ENCODE measurements at places on chromosomes 4 and X.

DNA sequence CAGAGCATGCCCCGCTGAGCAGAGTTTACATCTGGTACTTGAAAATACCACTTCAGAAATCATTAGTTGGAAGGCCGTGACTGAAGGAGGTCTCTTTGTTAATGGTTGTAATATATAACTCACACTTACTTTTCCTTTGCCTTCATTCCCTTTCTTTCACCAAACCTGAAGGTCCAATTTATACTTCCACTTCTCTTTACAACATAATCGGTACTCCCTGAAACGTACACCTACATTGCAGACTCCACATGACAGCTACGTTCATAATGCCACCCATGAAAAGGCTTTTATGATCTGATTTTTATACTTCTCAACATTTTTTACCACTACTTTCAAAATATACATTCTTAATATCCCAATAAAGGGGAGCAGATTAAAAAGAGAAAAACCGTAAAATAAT is 298.7 kb downstream of the C4orf33 start:
- no peak for DNase-seq

DNA sequence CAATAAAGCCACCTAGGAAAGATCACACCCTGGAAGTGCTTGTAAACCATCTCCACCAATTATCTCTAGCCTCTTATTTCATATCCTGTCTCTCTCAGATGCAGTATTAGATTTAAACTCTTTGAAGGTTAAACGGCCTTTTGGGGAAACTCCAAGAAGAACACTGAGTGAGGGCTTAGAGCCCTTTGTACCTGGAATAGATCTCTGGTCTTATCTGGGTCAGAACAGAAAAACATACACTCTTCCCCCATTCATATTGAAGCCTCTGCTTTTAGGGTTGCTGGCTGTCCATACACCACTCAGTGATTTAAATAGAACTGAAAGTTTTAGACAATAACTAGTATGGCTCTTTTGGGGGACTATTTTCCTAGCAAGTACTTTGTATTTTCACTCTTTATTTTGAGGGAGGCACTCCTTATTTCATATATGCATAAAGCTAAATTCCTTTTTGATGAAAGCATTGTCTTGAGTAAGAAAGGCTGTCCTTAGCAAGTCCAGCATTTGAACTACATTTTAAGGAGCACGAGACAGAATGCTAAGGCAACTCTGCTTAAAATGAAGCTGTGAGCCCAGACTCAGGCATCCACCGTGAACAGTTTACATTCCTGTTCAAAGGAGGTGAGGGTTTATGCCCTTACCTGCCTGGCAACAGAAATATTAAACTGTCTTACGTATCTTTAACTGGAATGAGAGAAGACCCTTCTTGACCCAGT is 17.4 kb downstream of the YY2 start:
- DNase-seq = no peak

- no peak for DNase-seq
Observed at GRCh38 chr4:10403633-10404445, 53.4 kb downstream of the ZNF518B start.

DNA sequence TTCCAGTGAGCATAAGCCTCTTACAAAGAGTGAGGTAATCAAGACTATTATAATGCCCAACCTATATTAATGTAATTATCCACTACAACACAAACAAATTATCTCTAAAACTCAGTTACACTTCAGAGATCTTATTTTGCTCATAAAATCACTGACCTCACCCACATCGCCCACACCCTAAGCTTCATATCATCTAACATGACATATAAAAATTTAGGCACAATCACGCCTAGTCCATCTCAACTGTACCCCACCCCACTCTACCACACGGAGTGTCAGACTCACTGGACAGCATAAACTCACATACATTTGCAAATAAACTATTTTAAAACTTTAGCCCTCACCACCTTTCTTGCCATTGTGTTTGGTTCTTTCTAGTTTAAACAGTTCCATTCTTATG is 252.4 kb downstream of the PCDH7 start:
- no peak for DNase-seq

GRCh38 chr4:165620913-165621312 is 242.1 kb downstream of the CPE start:
- no peak for DNase-seq

DNA sequence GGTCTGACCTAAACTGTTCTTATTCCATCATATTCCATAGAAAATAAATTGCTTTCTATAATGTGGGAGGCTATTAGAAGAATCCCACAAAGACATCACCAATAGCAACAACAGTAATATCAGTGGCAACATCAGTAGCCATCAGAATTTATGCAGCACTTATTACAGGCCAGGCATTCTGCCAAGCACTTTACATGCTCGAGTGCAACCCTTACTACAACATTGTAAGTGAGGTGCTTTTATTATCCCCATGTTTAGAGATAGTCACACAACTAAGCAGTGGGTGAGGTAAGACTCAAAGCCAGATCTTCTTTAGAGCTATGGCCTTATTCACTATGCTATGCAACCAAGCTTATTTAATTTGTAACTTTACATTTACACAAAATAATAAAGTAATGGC is 317.1 kb upstream of the BMP3 start:
- DNase-seq = peak; percentile 44

GRCh38 chr4:89820010-89820409 is 17.0 kb downstream of the SNCA start:
- no peak for DNase-seq

DNA sequence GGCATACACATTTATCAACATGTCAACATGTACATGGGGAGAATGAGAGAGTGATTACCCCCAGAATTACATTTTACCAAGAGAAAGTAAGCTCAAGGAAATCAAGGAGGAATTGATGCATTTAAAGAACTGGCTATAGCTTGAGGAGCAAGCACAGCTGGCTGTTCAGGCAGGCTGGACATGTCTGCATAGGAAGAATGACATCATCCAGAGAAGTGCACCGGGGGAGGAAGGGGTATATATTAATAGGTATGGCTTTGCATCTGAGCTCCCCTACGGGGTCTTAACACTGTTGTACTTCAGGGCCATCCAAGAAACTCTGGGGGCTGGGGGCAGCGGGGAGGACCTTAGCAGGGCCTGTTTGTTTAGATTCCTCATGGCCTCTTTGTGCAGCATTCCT is 222.4 kb upstream of the VCX start:
- DNase-seq = no peak

DNA sequence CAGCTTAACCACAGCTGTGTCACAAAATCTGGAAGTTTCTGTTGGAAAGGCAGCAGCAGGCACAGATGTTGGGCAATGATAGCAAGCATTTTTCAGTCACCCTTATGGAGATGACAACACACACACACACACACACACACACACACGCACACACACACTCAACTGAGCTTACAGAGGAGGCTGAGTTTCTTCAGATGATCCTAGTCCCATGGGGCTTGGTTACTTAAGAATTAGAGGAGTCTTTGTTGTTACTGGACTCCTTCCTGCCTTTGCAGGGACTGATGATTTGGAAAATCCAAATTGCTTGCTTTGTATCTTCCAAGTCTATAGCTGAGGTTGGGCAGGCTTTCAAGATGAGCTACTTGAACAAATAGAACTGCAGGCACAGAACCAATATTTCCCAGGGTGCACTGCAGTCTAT is 740.1 kb upstream of the PITX2 start:
- DNase-seq = peak; percentile 83

DNA sequence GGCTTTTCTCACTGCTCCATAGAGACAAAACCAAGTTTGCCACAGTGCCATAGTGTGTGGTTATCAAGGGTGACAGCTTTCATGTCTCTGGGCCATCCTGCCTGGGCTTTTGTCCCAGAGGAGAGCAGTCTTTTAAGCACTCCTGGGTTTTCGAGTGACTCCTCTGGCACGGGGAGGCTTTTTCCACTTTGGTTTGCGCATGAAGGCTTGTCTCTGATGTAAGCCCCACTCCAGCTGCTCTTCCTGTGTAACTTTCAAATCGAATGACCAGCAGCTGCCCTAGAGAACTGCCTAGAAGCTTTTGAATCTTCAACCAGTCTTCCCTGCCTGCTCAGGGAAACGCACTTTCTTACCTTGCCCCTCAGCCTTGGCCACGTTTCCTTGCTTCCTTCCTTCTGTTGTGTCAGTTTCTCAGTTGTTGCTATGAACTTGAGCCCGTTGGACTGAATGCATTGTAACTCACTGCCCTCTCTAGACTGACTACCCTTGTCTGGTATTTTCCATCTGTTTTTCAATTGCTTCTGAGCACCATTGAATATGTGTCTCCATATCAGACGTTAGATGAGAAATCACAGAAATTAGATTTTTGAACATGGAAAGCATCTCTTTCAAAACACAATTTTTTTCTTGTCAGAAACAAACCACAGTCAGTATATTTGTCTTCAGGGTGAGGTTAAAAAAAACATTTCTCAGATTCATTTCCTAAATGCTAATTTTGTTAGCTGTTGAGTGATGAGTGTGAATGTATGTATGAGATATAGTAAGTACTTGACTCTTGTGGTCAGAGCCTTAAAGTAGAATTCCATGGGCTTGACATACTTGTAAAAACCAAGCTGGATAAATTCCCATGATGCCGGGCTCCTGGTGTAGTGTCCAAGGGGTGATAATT is 45.3 kb downstream of the SLC9A6 start:
- peak; percentile 19 for DNase-seq

- DNase-seq = no peak
Observed at GRCh38 chr4:41747230-41748055, 1.1 kb downstream of the PHOX2B start.

GRCh38 chrX:4936315-4936714 is 1222.9 kb upstream of the PRKX start:
- no peak for DNase-seq

Measured in AG09319 (cell line).